Lower lobe of right lung (tissue), 2 donors: ENCODE measurements at places on chromosomes 5 and 9. TPM values are rescaled to one million over a fixed set of nuclear protein-coding genes. Genes with fewer than 3 reads are reported as not detected.

DNA sequence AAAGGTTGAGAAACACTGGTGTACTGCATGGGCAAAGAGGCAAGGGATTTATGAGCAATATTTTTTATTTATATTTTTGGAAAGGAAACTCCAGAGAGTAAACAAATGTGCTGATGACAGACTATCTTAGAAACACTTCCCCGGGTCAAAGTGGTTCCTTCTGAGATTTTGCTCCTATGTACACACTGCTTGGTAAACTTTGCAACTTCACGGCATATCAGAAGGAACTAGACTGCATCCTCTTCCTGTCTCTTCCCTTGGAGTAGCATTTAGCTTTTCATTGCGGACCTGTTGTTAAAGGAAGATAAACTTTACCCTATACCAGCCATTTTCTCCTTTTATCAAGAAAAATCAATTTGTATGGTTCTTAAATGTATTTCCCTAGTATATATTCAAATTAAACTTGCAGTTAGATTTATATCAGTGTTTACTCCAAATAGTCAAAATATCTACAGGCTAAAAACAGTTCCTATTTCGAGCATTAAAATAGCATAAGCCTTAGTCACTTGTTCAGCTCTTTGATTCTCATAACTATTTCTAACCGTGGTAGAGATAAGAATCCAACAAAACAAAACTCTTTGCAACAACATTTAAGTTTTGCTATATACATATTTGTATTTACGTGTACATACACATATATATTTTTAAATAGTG lies 48.0 kb upstream of the LRRC19 start:
- no peak for DNase-seq

GRCh38 chr9:101675341-101675740 lies 63.1 kb downstream of the GRIN3A start:
- no peak for DNase-seq

GRCh38 chr9:124238546-124239140 lies 19.1 kb upstream of the NEK6 start:
- no peak for DNase-seq

Gene PCDHA3
- total RNA-seq = 0.77 TPM

Gene TAF11L5
- not detected for total RNA-seq

GRCh38 chr5:82165740-82166530 lies 112.2 kb downstream of the RPS23 start:
- DNase-seq = peak; percentile 61
